ENCODE measurements at places on chromosomes 7 and 10. TPM values are rescaled to one million over a fixed set of nuclear protein-coding genes. Genes with fewer than 3 reads are reported as not detected.
A peak's percentile ranks its signal among the peaks of the same experiment; 100 is the strongest.

- peak; percentile 79 for DNase-seq
Measured at GRCh38 chr7:32942415-32943251, 14.6 kb upstream of the FKBP9 start.

DNA sequence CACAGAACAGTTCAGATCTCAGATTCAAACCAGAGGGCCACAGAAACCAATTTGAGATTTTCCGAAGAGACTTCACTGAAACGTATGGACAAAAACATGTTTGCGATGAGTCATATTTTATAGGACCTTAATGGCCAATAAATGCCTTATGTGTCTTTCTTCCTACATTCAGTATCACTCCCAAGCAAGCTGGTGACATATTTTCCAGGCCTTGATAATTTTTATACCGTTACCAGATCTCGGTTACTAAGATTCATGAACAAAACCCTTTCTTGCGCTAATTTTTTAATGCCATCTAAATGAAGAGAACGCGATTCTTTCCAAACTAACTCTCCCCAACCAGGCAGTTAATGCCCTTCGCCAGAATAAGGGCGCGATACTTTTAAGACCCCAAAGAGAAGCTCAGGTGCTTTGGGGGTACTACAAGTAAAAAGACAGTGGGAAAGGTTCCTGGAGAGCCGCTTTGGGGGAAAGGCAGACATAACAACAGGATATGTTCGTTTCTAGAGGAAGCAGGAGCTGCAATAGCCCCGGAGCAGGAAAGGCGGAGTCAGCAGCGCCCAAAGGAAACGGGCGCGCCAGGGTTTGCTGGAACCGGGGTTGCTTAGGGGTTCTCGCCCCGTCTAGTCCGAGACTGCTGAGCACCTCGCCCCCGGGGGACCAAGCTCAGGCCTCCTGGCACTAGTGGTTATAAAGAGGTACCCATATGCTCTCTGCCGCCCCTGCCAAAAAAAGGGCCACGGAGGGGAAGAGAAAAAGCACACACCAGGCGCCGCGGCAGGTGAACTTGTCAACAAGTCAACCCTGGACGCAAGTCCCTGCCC lies 884 bp downstream of the ICA1 start:
- peak; percentile 32 for DNase-seq

DNA sequence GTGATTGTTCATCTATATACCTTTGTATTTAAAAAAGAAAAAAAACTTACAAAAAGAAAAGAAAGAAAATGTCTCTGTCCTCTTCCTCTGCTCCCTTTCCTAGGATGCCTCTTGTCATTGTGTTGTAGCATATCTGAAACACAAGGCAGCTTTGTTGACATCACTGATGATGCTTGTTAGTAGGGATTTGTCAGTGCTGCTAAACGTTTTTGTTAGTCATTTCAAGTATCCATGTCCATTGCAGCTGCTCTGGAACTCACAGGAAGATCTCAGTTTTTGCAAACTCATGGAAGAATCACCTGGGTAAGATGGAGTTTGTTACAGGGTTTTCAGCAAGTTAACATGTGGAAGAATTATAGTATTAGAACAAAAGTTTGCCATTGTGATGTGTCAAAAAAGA lies 123.6 kb downstream of the CCSER2 start:
- no peak for DNase-seq

FAM24B gene
- total RNA-seq = 4.0 TPM

IQUB gene
- total RNA-seq = 1.2 TPM

OR6B1 gene
- not detected for total RNA-seq

Data from ovary (tissue), 10 donors.